Lower leg skin (tissue), 4 donors: ENCODE measurements at places on chromosomes 2 and 18. TPM values are rescaled to one million over a fixed set of nuclear protein-coding genes. Genes with fewer than 3 reads are reported as not detected.

Gene TTN
- total RNA-seq = 0.25 TPM

Gene INSIG2
- 12.2 TPM for total RNA-seq

- DNase-seq = no peak
Observed at GRCh38 chr18:70489986-70490933, 201.4 kb downstream of the SOCS6 start.

DNA sequence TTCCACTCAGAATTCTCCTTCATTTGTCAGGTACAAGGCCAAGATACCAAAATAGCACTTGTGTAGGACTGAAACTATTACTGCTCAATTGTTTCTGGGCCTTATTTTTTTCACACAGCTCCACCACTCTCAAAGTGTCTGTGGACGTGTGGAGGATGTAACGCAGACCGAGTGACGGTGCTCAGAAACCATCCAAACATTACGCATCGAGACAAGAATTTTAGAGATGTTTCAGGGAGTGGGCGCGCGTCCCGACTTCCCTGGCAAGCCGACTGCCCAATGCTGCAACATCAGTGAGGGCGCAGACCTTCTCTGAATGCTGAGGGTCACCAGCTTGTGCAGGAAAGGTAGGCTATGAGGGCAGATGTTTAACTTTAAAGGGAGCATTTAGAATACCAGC, 108.4 kb downstream of the GATA6 start:
- no peak for DNase-seq

DNA sequence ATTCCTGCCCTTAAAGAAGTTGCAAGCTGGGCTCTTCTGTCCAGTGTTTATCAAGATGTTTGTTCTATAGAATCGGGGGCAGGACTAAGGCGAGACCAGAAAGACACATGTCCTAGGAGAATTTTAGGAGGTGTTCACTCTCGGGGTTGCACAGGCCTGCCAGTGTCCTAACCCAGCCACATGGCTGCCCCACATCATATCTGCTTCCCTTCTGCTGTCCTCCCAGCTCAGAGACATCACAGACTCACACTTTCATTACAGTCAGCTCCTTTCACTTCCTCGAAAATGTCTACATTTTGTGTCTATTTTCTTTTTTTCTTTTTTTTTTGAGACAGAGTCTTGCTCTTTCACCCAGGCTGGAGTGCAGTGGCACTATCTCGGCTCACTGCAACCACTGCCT, 10.7 kb upstream of the MRO start:
- no peak for DNase-seq
